ENCODE measurements at places on chromosomes 11 and 22.

DNA sequence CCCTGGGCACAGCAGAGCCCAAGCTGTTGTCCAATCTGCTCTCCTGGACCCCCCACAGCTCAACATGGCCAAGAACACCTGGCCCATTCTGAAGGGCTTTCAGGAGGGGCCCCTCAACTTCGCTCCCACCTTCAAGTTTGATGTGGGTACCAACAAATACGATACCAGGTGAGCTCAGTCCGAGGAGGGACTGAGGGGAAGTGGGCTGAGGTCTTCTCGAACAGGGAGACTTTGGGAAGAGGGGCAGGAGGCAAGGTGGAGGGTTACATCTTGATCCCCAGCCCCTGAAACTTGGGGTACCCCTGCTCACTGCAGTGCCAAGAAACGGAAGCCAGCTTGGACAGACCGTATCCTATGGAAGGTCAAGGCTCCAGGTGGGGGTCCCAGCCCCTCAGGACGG is 5.4 kb downstream of the INPP5J start:
- DNase-seq, result no peak

DNA sequence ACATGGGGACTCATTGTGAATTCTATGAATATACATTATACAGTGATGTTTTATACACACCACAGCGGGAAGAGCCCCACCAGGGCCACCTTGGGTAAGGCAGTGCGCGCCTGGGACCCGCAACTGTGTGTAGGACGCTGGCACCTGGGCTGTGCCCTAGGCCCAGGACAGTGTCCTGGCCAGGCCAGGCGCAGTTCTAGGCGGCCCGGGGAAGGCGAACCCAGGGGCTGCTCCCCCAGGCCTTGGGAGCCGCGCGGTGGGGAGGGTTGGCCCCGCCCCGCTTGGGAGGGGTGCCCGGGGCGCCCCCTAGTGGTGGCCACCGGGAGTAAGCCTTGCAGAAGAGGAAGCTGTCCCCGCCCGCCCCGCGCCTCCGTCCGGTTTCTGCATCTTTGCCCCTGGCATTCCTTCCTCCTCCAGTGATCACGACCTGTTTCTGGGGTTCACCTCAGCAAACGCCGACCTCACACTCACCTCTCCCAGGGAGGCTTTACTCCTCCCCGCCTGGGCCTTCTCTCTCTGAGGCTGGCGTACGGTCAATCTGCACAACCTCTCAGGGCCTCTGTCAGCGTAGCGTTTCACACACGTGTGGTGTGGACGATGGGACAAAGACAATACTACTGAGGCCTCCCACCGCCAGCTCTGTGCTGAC is 9.5 kb upstream of the EHD1 start:
- DNase-seq, result peak; percentile 86

GRCh38 chr11:17579451-17579850 is 32.4 kb downstream of the OTOG start:
- DNase-seq, result no peak

DNA sequence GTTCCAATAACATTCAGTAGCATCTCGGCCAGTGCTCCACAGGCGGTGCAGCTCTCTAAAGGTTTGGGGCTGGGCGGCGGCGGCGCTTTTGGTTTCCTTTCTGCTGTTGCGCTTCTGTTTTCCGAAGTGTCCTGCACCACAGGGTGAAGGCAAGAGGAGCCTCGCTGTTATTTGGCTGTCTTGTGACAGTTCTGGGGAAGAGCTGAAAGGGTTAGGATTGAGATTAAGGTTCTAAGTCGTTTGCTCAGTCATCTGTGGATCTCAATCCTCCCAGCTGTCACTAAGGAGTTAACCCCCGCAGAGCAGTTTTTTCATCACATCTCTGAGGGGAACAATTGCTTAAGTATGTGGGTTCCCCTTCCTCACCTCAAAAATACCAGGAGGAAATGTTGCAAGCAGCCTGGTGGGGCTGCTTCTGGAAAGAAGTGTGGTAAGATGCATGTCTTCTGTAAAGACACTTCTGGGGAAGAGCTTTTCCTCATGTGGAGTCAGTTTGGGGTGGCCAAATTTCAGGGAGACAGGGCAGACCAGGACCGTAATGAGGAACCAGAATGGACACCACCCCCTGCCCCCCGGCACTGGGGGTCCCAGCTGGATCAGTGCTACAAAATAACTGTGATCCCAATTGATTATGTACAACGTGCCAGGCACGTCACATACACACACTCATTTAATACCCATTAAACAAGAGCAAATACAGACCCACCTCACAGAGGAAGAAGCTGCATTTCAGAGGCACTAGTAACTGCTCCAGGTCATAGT is 14.2 kb downstream of the TMEM121B start:
- DNase-seq, result peak; percentile 34

GRCh38 chr11:68048681-68049508 is 10.1 kb downstream of the TCIRG1 start:
- DNase-seq, result no peak

DNA sequence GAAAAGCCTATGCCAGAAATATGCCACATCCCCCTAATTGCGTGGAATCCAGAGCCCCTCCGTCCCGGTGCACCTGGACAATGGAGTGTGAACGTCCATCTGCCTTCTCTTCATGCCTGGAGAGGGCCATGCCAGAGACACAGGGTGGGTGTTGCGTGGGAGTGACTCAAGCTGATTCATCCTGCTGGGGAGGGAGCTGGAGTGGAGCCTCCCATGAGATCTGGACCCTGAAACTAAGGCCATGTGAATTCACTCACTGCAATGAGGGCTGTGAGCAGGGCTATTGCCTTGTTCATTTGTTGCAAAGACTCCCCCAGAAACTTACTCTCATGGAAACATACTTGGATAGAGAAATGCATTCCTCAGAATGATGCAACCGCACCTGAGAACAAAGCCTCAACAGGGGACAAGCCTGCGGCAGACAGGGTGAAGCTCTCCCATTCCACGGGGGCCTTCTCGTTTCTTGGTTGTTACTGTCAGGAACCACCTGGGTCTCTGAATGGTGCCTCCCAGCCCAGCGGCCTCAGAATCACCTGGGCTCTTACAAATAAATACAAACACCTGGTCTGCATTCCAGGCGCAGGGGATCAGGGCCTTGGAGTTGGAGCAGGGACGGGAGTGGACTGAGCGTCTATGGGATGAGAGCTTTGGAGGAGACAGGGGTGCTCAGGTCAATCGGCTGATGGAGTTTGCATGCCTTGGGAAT is 1031.2 kb downstream of the BRD1 start:
- no peak for DNase-seq

- no peak for DNase-seq
These were observed 34.2 kb upstream of the CSNK2A3 start for GRCh38 chr11:11387207-11387606.

DNA sequence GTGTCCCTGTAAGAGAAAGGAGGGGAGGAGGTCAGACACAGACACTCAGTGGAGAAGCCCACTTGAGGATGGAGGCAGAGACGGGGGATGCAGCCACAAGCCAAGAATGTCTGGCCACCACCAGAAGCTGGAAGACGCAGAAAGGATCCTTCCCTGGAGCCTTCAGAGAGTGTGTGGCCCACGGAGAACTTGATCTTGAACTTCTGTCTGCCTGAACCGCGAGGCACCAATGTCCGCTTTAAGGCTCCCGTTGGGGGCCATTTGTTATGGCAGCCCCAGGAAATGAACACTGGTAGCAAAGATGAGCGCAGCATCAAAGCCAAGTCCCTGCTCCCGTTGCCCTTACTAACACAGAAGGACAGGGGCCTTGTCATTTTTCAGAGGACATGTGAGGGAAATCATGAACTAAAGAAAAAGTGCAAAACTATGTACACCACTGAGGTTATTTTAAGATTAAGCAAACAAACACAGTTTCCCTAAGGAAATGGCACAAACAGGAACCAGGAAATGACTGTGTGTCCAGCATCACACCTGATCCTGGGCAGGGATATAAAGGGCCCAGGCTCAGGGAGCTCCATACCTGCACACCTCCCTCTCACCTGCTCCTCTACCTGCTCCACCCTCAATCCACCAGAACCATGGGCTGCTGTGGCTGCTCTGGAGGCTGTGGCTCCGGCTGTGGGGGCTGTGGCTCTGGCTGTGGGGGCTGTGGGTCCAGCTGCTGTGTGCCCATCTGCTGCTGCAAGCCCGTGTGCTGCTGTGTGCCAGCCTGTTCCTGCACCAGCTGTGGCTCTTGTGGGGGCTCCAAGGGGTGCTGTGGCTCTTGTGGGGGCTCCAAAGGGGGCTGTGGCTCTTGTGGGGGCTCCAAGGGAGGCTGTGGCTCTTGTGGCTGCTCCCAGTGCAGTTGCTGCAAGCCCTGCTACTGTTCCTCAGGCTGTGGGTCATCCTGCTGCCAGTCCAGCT is at the start of gene KRTAP5-6:
KRTAP5-6 (plus strand) TSS at position 588 of the 963 bp plus-strand sequence; CDS start at position 639, 51 bp downstream.
- DNase-seq, result no peak

DNA sequence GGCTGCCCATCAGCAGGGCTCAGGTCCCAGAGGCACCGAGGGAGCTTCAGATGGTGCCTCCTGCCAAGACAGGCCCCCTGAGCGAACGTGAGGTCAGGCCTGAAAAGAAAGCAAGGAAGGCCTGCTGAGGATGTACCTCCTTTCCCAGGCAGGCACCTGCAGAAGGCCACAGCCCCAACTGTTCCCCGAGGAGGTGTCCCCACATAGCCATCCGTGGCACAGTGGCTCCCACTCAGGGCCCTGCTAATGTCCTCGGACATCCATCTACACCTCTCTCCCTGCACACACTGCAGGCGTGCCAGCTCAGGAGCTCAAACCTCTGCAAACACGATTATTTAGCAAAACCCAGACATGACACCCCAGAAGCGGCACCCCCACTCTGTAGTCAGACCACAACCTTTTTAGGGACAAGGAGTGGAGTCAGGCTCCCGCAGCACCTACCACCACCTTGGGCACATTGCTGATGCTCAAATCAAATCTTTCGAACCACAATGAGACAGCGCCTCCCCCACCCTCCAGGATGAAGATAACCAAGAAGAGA is 36.9 kb downstream of the SHANK2 start:
- DNase-seq, result no peak
